ENCODE measurements at places on chromosomes 1 and 21.

- no peak for DNase-seq
Observed at GRCh38 chr1:183093786-183094298, 70.6 kb downstream of the LAMC1 start.

- DNase-seq = no peak
Observed at GRCh38 chr1:98931128-98931835, 73.4 kb downstream of the PLPPR5 start.

GRCh38 chr1:215971793-215972441, 404.8 kb downstream of the KCTD3 start:
- DNase-seq = no peak

DNA sequence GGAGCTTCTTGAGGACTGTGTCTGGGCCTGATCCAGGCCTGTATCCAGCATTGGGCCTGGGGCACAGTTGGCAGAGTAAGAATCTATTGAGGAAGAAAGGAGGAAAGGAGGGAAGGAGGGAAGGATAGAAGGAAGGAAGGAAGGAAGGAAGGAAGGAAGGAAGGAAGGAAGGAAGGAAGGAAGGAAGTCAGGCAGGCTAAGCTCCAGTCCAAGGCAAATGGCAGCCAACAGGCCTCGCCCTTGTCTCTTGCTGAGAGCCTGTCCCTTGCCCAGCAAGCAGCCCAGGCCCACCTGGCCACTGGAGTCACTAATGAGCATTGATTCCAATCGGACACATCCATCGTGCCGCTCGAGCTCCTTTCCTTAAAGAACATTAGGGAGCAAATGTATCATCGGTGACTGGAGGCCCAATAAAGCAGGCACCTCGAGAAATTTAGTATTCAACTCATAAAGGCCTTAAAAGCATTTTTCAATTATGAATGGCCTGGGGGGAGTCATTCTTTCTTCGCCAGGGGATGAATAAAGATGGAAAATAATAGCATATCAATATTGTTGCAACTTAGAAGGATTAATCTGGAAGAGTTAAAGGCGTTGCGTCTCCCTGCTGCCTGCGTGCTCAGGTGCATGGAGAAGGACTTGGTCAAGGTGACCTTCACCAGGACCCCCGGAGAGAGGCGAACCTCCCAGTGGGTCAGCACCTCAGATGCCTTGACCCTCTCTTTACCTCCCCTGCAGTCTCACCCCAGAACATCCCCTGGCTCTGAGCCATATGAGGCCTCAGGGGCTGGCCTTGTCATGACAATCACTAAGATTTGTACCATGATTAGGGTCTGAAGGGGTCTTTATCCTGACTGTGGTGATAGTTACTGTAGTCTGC, 144.5 kb upstream of the RUNX3 start:
- DNase-seq = no peak

- no peak for DNase-seq
Observed at GRCh38 chr1:192559115-192560006, 16.2 kb upstream of the RGS1 start.

DNA sequence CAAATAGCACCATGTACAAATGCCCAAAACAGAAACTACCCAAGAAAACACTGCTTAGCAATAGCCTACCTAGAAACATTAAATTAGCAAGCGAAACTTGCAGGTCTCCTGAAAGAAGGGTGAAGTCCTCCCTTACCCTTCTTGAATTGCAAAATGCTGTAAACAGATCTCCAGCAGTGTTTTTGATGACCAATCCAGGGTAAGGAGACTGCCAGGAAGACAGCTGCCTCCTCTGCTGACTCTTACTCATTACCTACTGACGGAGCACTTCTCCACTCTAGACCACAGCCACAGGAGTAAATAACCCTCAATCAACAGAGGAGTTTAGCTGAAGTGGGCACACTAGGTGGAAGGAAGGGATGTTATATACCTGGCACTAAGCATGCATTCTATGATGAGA, 32.2 kb upstream of the GADD45A start:
- DNase-seq = no peak

GRCh38 chr1:8134546-8135235, 108.6 kb upstream of the ERRFI1 start:
- no peak for DNase-seq

DNA sequence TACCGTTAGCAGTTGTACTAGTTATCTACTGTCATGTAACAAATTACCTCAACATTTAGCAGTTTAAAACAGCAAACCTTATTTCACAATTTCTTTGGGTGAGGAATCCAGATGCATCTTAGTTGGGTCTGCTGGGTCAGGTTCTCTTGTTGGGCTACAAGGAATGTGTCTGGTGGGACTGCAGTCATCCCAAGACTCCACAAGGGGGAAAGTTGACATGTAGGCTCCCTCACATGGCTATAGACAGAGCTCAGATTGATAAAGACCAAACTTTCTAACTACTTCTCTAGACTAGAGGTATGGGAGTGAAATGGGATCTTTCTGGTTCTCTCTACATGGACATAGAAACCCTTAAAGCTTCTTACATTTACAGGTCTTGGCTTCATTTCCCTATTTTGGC, 160.9 kb downstream of the UCK2 start:
- no peak for DNase-seq

DNA sequence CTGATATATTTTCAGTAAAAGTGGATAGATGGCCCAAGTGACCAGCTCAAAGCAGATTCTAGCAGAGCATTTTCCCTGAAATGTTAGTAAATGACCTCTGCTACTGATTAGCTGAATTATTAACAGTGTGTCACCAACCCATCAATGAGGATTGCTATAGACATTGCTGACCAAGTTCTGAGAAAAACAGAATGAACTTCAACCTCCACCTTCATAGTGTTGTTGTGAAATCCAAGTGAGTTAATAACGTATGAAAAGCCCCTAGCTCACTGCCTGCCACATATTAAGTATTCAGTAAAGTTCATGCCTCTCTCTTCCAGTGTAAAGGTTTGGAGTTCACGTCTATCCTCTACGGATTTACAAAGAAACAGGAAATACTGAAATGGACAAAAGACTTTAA, 15.8 kb downstream of the PLPP3 start:
- no peak for DNase-seq

GRCh38 chr1:173914366-173914871, 2.7 kb downstream of the SERPINC1 start:
- DNase-seq = no peak

GRCh38 chr1:104082221-104082620, 332.5 kb downstream of the AMY1C start:
- no peak for DNase-seq

DNA sequence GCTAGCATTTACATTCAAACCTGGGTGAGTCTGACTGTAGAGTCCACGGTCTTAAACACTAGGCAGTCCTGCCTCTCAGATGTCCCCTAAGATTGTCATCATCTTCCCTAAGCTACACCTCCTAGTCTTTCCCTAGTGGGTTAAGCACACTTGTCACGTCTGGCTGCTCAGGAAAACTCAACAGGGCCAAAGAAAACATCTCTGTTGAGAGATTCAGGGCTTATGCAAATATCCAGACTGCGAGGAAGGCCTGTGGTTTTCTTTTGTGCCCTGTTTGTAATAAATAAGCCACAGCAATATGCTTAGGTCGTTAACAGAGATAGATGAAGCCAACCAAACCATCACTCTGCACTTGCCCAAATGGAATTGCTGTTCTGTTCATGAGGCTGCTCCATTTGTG, 472.6 kb upstream of the DEPDC1 start:
- no peak for DNase-seq

DNA sequence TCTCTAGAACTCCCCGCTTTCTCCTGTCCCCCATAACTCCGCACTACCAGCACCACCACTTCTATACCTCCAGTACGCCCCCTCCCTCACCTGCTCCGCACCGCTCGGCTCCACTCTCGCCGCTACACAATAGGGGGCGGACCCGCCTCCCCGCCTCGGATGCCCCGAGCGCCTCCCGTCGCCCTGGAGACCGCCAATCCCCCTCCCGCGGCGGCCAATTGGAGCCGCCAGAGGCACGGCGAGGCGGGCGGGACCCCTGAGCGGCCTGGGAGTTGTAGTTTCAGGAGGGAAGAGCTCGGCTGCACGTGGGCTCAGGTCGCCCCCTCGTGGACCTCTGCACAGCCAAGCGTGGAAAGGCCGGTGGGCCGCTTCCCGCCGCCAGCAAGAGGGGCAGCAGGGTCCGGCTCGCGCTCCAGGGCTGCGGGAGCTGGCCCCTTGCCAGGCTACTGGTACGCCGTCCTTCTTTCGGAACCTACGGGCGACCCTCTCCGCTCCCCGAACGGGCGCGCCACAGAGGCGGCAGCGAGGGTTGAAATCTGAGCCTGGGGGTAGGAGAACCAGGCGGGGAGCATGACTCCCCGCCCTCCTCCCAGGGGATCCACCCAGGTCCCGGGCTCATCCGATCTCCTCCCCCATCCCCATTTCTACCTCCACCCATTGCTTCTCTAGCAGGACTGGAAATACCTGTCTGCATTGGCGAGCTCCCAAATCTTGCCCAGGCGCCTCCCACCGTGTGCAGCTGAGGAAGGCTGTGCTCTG, at the start of gene IGSF9:
Gene IGSF9, minus strand, starts transcription at position 131 of the 759 bp plus-strand sequence. CDS start 2,159 bp downstream, outside the sequence.
- peak; percentile 74 for DNase-seq

DNA sequence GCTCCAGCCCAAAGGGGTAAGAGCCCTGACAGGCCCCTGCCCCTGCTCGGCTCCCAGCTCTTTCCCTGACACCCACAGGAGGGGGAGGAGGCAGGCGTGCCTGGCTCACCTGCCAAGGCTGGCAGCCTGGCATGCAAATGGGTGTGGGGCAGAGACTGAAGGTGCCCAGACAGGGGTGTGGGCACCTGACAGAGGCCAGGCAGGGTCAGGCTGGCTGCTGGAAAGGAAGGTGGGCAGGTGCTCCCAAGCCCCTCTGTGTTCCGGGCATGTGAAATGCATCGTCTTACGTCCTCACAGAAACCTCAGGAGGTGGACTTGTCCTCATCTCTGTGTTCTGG, 19.4 kb upstream of the CASZ1 start:
- DNase-seq = no peak

GRCh38 chr1:178536844-178537371, 24.0 kb downstream of the TEX35 start:
- DNase-seq = no peak

DNA sequence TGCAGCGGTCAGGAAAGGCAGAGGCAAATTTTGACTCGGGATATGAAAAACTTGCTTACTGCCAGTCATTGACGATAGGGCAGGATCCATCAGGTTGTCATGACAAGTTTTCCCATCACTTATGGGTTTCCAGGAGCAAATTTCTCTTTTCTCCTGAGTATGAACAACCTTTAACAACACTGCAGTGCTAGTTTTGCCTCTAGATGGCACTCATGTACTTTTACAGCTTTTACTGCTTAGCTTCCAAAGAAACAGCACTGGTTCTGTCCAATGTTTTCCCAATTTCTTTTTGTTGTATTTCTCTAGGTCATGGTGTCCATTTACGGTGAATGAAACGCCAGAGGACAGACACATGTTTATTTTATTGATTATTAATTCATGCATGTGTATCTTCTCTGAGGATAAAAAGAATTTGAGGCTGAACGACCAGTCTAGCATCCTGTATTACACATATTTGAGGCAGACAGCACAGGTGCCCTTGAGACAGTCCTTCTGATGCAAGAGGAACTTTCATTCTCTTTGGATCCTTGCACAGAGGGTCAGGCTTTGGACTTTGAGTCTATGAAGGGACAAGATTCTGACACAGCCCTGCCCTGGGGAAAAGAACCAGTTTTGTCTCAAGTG, 112.3 kb upstream of the TRABD2B start:
- no peak for DNase-seq

DNA sequence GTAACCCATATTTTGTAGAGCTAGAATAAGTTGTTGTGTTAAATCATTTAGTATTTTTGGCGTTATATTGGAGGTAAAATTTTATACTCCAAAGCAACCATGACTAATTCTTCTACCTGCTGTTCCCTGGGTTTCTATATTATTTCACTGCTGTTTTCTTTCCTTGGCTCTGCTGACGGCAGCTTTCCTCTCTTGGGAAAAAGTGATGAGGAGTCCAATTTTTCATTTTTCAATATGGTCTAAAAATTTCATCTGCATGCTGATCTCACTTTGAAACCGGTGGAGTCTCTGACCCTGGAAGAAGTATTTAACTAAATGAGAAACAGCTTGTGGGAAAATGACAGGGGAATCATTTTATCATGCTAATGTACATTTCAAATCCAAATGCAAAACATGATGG, 110.2 kb downstream of the IFI44 start:
- DNase-seq = no peak

- DNase-seq = no peak
Observed at GRCh38 chr1:231625975-231626534, 535 bp upstream of the DISC1 start.

- DNase-seq = no peak
Observed at GRCh38 chr1:28295936-28296335, 32.9 kb upstream of the MED18 start.

DNA sequence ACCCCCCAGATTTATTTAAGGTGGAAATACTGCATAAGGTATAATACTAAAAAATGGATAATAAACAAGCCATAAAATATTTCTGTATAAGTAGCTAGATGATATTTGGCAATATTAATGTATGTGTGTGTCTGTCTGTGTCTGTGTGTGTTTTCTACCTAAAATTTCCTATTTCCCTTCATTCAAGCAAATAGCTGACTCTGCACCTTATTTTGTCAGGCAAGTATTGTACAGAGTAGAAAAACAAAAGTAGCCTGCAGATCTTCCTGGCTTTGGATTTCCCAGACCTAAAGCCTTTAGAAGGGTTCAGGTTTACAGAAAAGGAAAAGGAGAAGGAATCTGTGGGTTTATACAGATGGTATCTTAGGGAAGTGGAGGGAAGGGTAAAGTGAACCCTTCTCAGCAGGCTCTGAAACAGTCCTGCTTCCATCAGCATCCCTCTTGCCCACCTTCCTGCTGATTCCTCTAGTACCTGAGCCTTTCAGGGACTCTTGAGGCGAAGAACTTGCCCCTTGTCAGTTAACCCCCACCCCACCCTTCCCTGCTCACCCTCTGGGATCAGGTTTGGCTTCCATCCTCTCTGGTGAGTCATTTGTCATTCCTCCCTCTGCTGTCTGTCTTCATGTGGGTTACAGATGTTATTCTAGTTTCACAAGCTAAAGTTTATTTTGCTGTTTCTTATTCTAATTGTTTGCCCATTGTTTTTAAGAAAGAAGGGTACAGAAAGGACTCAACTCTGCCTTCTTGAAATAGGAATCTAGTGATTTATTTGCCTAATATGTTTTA, 21.7 kb upstream of the RGS16 start:
- no peak for DNase-seq
